GM12891 (cell line): ENCODE measurements at places on chromosomes 6 and 20.

DNA sequence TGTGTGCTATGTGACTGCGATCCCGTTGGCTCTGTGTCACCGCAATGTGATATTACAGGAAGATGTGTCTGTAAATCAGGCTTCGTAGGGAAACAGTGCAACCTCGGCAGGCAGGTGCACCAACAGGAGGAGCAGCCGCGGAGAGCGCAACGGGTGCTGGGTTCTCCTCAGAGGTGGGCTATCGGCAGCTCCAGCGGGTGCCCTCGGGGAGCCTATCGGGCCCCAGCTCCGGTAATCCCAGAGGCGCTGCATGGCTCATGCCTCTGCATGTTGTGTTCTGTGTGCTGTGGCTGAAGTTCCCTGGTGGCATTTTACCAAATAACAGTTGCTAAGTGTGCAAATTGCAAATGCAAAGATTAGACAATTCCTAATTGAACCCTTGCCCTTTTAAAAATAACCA lies 409.9 kb downstream of the LAMA2 start:
- DNase-seq = no peak

- DNase-seq = no peak
Measured at GRCh38 chr20:35237486-35237885, 11.0 kb downstream of the MMP24 start.

GRCh38 chr6:169232507-169232931 lies 21.1 kb downstream of the THBS2 start:
- DNase-seq = no peak

DNA sequence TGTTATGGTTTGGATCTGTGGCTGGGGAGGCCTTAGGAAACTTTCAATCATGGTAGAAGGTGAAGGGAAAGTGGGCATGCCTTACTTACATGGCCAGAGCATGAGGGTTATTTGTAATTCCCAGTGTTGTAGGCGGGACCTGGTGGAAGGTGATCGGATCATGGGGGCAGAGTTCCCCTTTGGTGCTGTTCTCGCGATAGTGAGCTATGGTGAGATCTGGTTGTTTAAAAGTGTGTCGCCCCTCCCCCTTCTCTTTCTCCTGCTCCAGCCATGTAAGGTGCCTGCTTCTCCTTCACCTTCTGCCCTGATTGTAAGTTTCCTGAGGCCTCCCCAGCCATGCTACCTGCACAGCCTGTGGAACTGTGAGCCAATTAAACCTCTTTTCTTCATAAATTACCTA lies 145.8 kb downstream of the TFAP2C start:
- DNase-seq = no peak

GRCh38 chr6:19812512-19813119 lies 24.6 kb upstream of the ID4 start:
- DNase-seq = no peak

DNA sequence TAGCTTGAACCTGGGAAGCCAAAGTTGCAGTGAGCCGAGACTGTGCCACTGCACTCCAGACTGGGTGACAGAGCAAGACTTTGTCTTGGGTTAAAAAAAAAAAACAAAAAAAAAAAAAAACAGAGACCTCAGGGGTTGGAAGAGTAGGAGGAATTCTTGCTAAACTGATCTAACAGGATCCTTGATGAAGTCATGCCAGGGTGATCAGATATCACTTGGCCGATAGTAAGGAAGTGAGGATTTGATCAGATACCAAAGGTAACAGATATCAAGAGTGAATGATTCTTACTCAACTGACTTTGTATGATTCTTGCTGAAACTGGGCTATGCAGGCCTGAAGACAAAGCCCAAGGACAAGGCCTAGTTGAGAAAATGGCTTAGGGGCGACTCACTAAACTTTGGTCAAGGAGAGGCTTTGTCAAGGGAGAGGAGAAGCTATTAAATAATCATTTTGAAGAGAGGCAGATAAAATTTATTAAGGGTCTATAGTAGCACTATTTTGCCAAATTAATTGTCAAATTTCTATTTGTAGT lies 624.7 kb downstream of the UTRN start:
- no peak for DNase-seq

GRCh38 chr20:18901980-18902737 lies 88.6 kb downstream of the SCP2D1 start:
- no peak for DNase-seq

DNA sequence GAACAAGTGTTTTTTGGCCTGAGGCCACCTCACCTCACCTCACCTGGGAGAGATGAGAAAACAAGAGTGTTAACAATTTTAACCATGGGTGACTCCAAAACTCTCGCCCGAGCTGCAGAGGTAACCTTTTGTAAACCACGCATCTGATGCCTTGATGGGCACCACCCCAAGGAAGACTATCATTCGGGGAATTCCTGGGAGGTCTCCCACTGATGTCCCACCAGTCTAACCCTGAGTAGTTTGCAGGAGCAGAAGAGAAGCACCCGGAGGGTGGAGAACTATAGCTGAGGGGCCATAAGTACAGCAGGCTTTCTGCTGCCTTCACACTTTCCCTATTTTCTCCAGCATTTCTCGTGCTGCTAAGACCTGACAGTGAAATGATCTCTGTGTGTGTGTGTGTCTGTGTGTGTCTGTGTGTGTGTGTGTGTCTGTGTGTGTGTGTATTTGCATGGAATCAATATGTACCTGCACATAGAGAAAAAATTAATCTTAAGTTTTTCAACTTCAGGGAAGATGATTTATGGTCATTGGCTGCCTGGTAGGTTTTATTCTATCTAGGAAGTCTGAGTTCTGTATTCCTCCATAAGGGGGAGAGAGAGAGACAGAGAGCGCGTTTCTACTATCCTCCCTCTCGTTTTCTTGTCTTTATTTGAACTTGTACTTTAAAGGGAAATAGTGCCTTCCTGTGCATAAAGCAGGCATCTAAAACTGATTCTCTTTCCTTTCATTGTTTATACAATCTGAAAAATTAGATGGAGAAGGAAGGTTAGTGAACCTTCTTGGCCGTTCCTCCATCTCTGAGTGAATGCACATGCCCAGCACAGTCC lies 75.8 kb downstream of the CAP2 start:
- DNase-seq = no peak

DNA sequence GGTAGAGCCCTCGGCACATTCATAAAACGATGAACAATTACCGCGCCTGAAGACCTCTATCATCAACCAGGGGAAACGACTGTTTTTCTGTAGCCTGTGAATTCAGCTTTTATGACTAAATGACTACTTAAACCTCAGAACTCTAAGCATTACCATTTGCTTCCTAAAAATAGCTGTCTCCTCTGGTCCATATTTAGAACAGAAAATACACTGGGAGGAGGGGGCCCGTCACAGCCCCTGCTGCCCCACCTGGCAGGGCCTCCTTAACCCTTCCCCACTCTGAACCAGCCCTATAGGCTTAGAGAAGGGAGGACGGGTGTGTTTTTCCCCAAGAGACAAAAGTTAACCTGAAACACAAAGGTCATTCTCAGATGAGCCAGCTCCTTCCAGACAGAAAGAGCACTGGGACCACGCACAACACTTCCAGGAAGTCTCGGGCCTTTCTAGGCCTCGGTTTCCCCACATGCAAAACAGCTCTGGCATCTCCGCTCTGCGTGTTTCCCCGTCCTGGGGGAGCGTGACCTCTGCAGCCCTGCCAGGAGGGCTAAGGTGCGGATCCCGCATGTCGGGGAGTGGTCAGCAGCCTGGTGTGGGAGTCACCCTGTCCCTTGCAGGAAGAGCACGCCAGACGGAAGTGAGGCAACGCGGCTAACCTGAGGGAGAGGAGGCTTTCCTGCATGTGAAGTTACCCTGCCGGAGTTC lies 193.9 kb downstream of the DLL1 start:
- DNase-seq = no peak

DNA sequence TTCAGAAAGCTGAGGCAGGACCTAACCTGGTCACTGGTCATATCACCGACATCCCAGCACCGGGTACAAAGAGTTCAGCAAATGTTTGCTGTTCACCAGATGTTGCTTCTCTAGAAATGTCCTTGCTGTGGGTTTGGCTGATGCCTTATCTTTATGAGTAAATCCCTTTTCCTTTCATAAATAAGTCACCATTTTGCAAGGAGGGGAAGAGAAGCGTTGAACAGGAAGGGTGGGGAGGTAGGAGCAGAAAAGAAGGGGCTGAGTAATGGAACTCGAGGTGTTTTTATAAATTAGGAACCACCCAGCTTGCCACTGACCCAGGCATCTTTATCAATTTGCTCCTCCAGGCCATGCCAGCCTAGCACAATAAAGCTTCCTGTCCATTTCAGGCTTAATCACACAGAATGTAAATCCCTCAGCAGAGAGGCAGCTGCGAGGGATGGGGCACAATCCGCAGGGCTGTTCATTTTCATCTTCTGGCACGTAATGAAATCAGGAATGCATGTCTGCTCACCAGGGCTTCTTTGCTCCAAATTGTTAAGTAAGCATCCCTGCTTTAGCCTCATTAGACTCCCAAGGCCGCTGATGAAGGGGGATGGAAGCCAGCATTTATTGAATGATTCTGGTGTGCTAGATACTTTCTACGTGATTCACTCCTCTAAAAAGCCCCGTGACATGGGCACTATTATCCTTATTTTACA lies 371.9 kb upstream of the CHD6 start:
- DNase-seq = no peak

GRCh38 chr20:41356951-41357350 lies 9.7 kb downstream of the EMILIN3 start:
- DNase-seq = no peak

- DNase-seq = peak; percentile 48
Measured at GRCh38 chr20:50085481-50086365, 27.2 kb downstream of the UBE2V1 start.

GRCh38 chr6:3322366-3322890 lies 63.7 kb downstream of the PSMG4 start:
- no peak for DNase-seq

- DNase-seq = no peak
Measured at GRCh38 chr6:151043944-151044343, 178.4 kb downstream of the MTHFD1L start.

- no peak for DNase-seq
Measured at GRCh38 chr6:104182811-104183210, 676.9 kb downstream of the HACE1 start.

- no peak for DNase-seq
Measured at GRCh38 chr20:3559231-3559630, 88.4 kb downstream of the ATRN start.

DNA sequence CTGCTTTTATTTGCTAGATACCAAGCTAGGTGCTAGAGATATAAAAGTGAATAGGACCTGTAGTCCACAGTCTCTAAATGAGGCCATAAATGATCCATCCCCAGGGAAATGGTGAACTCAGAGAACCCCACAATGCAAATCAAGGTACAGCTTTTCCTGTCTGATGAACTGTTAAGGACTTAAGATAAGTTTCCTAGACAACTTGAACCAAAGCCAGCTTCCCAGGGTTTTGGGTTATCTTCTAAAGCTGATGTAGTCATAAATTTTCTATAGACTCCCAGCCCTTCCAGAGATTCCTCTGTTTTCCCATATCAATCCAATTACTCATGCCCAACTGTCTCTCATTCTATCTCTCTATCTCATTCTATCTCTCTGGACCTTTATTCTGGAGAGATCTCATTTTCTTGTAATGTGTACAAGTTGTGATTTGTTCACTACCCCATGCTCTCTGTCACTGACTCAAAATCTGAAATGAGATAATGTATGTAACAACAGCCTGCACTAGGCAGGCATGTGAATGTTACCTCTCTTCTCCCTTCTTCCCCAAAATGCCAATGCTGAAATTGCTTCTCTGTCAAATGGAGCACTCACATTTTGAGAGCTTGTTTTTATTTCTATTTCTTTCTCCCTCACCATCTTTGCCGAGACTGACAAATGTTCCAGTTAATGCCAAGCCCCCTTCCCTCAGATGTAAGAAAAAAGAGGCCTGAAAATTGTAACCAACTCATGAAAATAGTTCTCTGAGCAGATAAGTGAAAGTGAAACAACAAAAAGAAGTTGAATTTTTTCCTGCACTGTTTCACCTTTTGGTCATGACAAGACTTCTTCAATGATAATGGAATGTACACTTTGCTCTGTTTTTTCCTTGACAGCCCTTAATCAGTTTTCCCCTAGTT lies 279.9 kb downstream of the SLC35F1 start:
- no peak for DNase-seq

- DNase-seq = no peak
Measured at GRCh38 chr6:151869787-151870186, 62.3 kb downstream of the ESR1 start.

- DNase-seq = no peak
Measured at GRCh38 chr6:74596588-74596987, 609.3 kb downstream of the COL12A1 start.

GRCh38 chr20:38729767-38730166 lies 5.5 kb downstream of the SLC32A1 start:
- DNase-seq = no peak

GRCh38 chr6:34644716-34645115 lies 51.9 kb downstream of the ILRUN start:
- no peak for DNase-seq

- no peak for DNase-seq
Measured at GRCh38 chr20:14716351-14716801, 379.0 kb upstream of the FLRT3 start.

DNA sequence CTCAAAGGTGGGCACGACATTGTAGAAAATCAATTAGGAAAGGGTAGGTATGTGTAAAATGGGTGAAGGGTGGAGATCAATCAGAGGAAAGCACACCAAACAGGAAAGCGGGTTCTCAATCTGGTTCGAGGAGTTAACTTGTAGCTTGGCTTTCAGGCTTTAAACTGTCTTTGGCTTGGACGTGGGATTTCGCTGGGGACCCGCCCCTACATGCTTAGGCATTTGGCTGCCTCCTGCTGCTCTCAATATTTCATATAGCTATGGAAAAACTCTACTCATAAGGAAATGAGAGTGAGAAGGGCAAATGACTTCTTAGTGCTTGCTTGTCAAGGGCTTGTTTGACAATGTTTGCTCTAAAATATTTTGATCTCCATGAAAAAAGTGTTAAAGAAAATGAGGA lies 38.1 kb upstream of the PDE7B start:
- DNase-seq = no peak
